Activated CD4-positive, CD25-positive, alpha-beta regulatory T cell (primary cell): ENCODE measurements at places on chromosomes 5 and 9.

DNA sequence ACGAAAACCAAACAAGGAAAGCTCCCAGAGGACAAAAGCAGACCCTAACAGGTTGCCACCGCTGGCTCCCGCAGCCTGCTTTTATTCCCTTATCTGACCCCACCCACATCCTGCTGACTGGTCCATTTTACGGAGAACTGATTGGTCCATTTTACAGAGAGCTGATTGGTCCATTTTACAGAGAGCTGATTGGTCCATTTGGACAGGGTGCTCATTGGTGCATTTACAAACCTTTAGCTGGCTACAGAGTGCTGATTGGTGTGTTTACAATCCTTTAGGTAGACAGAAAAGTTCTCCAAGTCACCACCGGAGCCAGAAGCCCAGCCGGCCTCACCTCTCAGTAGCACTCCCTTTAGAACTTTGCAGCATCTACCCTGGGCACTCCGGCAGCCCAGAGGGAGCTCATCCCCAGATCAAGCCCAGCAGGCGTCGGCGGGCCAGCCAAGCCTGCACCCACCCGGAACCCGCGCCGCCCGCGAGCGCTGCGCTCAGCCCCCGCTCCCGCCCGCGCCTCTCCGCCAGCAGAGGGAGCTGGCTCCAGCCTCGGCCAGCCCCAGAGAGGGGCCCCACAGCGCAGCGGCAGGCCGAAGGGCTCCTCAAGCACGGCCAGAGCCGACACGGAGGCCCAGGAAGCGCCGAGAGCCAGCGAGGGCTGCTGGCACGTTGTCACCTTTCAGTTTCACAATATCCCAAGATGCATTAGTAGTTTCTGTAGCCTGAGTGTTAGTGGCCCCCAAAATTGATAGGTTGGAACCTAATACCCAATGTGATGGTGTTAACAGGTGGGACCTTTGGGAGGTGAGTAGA lies 35.3 kb upstream of the CLPTM1L start:
- DNase-seq: peak; percentile 34

GRCh38 chr9:127556871-127557270 lies 55.2 kb upstream of the STXBP1 start:
- no peak for DNase-seq

DNA sequence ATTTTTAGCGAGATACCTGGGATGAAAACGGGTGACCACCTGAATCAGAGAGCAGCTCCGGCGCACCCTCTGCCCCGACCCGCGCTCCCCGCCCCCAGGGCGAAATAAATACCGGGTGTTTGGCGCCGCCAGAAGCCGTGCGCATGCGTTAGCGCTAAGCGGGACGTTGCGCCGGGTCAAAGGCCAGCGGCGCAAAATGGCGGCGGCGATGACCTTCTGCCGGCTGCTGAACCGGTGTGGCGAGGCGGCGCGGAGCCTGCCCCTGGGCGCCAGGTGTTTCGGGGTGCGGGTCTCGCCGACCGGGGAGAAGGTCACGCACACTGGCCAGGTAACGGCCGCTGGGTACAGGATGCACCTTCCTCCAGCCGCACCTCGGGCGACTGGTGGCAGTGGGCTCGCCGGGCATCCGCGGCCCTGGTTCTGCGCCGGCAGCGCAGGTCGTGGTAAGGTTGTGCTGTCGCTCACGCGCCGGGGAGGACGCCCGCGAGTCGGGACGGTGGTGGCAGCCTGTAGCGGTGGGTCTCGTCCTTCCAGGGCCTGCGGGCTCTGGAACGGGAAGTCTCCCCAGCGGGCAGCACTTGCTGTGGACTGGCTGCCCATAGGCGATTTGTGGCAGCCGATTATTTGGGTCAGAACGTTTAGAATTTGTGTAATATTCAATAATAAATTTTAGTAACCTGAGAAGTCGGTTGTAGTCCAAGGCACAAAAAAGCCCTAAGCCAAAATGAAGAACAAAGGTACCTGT lies at the start of gene NDUFS6:
Gene NDUFS6 (plus strand): TSS at position 186 of the 745 bp plus-strand sequence. CDS start 11 bp downstream, at position 197.
- peak; percentile 57 for DNase-seq

- no peak for DNase-seq
Measured at GRCh38 chr9:5042661-5043178, 57.6 kb downstream of the JAK2 start.

GRCh38 chr5:141517880-141518617 lies 29.2 kb downstream of the PCDHGC5 start:
- DNase-seq: no peak

GRCh38 chr9:81912135-81912534 lies 16.1 kb upstream of the SPATA31D4 start:
- DNase-seq: no peak

- peak; percentile 33 for DNase-seq
Measured at GRCh38 chr9:20620650-20621470, 1.4 kb downstream of the MLLT3 start.

- no peak for DNase-seq
Measured at GRCh38 chr9:126472198-126472947, 141.4 kb upstream of the LMX1B start.

- DNase-seq: no peak
Measured at GRCh38 chr5:146329697-146330096, 8.9 kb upstream of the POU4F3 start.

DNA sequence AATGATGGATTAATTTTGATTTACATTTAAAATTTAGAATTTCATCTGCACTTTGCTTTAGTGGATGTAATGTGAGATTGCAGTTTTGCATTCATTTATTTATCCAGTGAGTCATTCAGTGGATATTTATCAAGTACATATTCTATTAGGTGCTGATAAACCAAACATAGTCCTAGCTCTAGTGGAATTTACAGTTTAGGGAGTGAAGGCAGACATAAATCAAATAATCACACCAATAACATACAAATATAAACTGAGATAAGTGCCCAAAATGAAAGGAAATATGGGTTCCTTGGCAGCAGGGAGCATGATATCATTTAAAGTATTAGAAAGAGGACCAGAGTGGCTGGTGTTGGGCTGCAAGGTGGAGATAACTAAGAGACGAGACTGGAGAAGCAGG lies 14.7 kb upstream of the NIPBL start:
- DNase-seq: no peak

- DNase-seq: no peak
Measured at GRCh38 chr5:82405618-82406204, 127.6 kb upstream of the RPS23 start.

- no peak for DNase-seq
Measured at GRCh38 chr5:113020461-113021273, 44.1 kb downstream of the DCP2 start.
